Muscle of back (tissue), 13 donors: ENCODE measurements at places on chromosomes 2 and 18. TPM values are rescaled to one million over a fixed set of nuclear protein-coding genes. Genes with fewer than 3 reads are reported as not detected.

MAIP1 gene
- polyA plus RNA-seq = 19.3 TPM

CCDC142 gene
- 4.8 TPM for polyA plus RNA-seq

- no peak for DNase-seq
These were observed 88.6 kb upstream of the GPC1 start for GRCh38 chr2:240346753-240347372.

GRCh38 chr2:167336213-167336612 is 447.9 kb downstream of the XIRP2 start:
- no peak for DNase-seq

DNA sequence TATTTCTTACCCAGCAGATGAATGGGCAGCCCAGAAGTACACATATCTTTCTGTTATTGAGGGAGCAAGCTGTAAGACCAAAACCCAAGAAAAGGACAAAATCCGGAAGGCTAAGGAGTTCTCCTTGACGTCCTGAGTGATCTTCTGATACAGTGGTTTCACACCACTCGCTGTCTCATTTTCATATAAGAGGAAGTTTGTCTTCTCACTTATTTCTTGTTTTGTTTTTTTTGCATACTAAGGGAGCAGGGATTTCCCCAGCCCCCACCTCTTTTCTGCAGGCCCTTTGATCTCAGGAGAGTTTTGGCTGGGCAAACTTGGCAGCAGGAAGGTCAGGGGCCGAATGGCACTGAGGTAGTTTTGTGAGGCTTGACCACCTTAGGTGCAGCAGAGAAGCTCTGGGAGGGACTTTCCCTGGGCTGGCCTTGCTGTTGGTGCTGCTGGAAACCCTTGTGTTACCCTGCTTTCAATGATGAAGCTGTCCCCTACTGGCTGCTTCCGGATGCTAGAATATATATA is 13.3 kb downstream of the CHRNA1 start:
- DNase-seq = no peak

GRCh38 chr2:190554357-190555006 is 20.0 kb upstream of the NEMP2 start:
- no peak for DNase-seq

DNA sequence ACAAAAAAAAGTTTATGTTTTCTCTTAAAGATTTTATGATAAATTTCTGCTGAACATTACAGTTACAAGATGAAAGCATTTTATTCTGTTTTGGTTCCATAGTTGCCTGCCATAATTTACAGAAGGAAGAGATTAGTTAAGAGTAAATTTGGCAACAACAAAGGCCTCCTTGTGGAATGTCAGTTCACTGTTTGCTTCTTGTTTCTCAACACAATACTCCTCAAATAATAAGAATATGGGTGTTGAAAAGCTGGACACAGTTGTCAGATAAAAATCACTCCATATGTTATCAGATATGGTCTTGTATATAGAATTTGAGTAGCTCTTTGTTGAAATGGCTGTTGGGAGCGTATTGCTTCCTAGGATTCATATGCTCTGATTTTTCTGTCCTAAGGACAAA is 359.5 kb downstream of the CPS1 start:
- DNase-seq = no peak

DNA sequence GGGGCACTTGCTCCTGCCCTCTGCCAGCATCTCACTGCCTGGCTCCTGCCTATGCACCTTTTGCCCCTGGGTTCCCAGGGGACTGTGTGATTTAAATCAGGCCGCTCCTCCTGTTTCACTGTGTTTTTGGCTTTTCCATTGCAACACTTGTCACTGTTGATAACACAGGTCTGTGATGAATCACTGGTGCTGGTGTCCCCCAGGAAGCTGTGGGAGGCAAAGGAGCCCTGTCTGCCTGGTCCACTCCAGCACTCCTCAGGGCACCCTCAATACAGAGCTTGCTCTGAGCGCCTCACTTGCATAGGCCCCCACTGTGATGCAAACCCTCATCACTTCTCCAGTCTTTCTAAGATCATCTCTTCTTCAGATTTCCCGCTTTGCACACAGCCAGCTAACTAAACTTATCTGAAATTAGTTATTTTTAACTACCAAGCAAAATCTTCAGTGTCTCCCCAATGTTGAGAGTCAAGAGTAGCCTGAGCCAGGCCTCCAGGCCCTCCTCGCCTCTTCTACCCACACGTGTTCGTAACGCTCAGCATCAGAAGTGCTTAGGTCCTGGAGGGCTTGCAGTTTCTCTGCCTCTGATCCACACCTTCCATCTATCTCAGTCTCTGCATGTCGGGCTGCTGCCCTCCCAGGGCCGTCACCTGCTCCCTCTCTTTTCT is 2.8 kb downstream of the TMEM18 start:
- DNase-seq = no peak

DNA sequence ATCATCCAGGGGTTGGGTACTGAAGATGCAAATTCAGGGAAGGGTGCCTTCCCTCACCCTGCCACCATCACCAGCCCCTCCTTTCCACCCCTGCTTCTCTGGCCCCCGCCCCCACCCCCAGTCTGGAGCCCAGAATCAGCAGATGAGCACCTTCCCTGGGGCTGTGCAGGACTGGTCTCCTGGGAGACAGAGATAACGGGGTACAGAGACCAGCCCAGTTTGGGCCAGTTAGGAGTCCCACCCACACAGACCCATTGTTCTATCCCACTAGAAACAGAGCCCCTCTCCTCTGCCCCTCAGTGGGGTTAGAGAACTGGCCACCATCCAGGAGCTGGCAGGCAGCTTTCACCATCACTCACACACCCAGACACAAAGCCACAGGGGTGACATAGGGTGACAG is 4.5 kb upstream of the CRYBA2 start:
- no peak for DNase-seq

GRCh38 chr2:127423880-127424279 is 5.7 kb downstream of the PROC start:
- no peak for DNase-seq

DNA sequence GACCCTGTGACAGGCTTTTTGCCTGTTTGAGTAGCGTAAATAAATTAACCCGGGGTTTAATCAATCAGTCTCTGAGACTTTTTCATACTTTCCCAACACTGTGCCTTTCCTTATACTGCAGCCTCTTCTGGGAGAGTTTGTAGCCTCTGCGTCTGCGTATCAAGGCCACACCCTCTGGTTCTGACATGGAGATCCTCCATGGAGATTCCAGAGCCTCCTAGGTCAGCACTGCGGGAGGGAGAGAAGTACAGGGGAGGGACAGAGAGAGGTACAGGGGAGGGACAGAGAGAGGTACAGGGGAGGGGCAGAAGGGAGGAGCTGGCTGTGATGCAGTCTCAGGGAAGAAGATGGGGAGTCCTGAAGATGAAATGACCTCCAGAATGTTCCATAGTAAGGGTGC is 166.0 kb downstream of the ARL4C start:
- DNase-seq = no peak

DNA sequence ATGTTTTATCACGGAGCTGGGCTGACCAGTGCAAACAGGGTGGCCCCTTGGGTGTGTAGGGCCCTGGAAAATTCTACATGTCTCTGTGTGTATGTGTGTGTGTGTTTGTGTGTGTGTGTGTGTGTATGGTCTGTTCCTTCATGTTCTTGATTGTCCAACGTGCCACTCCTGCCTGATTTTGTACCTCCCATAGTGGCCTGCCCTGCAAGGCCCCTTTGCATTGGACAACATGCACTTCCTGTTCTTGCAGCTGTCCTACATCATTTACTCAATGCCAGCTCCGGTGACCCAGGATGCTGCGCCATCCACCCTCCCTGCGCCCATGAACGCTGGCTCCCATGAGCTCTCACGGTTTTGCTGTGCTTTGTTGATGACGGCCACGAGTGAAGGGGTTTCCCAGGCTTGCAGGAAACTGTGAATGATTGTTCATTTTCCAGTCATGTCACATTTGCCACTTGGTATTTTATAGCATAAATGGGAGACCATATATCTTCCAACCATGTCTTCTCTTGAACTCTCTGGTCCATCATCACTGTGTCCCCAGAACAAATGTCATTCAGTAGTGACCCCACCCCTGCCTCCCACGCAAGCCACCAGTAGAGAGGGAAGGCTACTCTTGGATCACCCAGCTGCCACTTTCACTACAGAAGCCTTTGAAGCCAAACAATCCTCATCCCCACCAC is 69.7 kb upstream of the NCK2 start:
- DNase-seq = no peak

- no peak for DNase-seq
These were observed 76.2 kb upstream of the STAM2 start for GRCh38 chr2:152251811-152252210.
